ENCODE measurements at places on chromosomes 2 and 18.

GRCh38 chr2:127037476-127037875 lies 69.5 kb downstream of the BIN1 start:
- no peak for DNase-seq

DNA sequence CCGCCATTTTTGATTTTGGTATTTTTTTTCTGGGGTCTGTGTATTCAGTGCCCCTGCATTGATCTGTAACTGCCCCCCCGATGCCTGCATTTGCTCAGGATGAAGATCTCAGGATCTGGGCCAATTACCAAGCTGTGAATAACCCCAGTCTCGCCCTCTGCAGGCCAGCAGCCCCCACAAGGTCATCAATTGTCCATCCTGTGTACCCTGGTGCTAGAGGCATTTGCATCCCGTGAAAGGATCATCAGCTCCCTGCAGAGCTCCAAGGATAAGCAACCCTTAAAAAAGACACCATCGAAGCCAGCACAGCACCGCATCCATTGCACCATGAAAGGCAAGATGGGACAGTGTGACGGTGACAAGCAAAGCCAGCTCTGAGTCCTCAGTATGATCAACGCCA lies 154.1 kb upstream of the KLHL29 start:
- no peak for DNase-seq

GRCh38 chr2:108963057-108963456 lies 26.0 kb downstream of the EDAR start:
- DNase-seq, result no peak

DNA sequence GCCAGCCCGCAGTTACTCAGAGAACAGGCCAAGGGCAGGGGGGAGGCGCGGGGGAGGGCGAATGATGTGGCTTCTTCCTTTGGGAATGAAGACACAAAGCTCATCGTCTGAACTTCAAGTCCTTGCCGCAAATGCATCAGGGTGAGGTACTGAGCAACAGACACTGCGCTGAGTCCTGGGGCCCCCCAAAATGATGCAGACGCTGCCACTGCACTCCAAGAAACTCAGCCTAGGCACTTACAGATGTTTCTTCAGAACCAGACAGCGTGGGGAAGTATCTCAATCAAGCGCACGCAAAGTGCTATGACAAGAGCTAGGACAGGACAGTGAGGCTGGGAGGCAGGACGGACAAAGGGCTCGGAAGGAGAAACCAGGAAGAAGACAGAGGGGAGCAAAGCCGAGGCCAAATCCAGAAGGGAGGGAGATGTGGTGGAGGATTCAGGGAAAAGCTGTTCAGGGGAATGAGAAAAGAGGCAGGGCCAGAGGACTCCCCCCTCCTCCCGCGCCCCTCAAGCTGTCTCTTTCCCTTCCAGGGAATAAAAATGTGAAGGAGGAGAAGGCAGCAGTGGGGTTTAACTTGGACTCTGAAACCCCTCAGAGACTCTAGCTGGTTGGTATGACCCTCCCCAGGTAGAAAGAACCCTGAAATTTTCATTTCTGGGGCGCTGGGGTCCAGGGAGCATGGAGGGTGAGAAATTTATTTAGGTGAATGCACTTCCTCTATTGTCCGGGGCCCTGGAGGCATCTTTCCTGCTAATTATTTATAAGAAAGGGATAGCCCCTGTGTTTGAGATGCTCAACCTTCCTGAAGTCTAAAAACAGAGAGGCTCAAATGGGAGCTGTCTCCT lies 34.9 kb downstream of the CIB4 start:
- DNase-seq, result no peak

DNA sequence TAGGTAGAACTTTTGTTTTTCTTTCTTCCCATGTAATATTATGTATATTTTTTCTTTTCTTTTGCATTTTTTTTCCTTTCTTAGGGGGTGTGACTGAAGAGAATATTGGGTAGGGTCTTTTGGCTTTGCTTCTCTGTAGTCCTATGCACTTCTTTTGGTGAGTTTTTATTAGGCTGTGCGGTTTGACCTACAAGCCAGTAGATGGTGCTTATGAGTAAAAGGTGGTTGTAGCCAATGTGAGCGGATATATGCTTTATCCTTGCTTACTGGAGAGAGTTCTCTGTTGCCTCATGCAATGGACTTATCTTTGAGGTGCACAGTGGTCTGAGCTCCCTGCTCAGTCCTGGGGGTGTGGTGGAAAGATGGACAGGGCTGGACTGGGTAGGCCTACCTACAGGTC lies 52.7 kb downstream of the DSEL start:
- DNase-seq, result no peak

DNA sequence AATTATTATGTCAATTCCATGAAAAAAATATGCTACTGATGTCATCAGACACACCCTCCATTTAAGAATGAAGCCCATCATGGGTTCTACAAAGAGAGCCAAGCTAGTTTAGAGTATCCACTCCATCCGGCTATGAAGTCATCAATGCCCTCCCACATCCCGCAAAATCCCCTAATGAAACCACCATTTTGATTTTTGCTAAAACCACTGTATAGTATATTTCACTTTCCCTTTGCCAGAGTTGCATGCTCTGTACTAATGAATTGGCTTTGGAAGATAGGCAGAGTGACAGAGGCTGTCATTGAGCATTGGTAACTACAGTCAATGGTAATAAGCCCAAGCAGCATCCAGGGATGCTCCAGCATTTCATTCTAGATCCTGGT lies 118.6 kb downstream of the ANKRD44 start:
- no peak for DNase-seq

- no peak for DNase-seq
Observed at GRCh38 chr18:75269124-75269680, 58.6 kb downstream of the TSHZ1 start.

DNA sequence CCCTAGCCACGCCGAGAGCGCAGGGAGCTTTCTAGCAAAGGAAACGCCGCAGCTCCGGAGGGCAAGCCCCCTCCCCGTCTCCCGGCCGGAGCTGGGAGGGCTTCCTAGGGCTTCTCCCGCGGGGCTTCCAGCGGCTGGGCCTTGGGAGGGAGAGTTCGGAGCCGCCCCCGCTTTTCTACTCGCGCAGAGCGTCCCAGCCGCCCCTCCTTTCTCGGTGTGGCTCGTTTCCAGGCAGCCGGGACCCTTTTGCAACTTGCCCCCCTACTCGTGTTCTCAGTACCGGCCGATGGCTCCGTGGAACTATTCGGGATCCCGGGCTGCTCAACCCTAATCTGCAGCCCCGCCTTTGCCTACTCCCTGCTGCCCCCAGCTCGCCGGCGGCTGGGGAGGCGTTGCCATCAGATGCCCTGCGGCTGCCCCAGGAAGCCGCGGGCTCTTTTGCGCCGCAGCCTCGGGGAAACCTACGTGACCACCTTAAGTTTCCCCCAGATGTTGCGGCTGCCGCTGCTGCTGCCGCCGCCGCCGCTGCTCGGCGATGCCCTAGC lies 1.5 kb upstream of the NR4A2 start:
- DNase-seq, result peak; percentile 69
